Activated CD4-positive, alpha-beta T cell treated with anti-CD3 and anti-CD28 coated beads, Interleukin-10, Interleukin-2, amounts not matched to agents 100 ng/mL and 50 ng/mL, durations not matched to agents 16 hours and 8 hours (primary cell): ENCODE measurements at places on chromosomes 11 and 22.
A peak's percentile ranks its signal among the peaks of the same experiment; 100 is the strongest.

- DNase-seq = peak; percentile 32
Measured at GRCh38 chr22:20131597-20131858, at the start of gene ZDHHC8. ZDHHC8 (plus strand) TSS chr22:20131804; CDS start chr22:20131948, 144 bp downstream.

DNA sequence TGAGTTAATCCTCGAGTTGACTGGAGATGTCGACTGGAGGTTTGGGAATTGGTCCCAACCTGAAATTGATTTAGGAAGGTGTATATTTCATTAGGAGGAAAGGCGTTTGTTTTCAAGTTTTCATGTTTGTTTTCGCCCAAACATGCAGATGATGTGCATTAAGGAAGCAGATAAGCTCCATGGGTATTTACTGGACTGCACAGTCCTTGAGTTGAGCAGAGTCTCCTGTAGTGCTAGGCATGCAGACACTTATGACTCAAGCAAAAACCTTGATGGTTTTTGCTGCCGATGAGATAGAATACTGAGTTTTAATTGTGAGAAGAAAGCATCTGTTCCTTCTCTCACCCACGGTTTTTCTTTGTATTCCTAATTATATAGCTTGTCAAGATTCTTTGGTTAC is 27.9 kb downstream of the CABIN1 start:
- no peak for DNase-seq

- DNase-seq = no peak
Measured at GRCh38 chr11:113885897-113886296, 10.5 kb upstream of the USP28 start.

- DNase-seq = no peak
Measured at GRCh38 chr11:126175393-126175792, 36.1 kb downstream of the RPUSD4 start.

- DNase-seq = peak; percentile 36
Measured at GRCh38 chr11:129115652-129116586, 76.2 kb downstream of the ARHGAP32 start.

- DNase-seq = no peak
Measured at GRCh38 chr11:70601861-70602538, 203.7 kb downstream of the CTTN start.

DNA sequence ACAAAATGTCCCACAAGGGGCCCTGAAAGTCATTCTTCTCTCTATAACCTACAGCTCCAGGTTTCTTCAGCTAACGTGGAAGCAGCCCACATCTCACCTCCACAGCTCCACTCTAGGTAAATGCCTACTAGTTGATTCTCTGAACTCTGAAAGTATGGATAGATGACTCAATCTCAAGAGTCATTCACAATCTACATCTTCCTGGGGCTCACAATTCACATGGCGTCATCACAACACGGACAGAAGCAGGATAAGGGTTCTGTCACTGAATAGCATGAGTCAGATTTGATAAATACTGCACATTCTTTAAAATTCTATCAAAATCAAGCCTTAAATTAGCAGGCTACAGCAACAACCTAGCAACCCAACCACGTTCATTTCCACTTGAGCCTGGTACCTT is 96.3 kb downstream of the PLEKHA7 start:
- DNase-seq = no peak

DNA sequence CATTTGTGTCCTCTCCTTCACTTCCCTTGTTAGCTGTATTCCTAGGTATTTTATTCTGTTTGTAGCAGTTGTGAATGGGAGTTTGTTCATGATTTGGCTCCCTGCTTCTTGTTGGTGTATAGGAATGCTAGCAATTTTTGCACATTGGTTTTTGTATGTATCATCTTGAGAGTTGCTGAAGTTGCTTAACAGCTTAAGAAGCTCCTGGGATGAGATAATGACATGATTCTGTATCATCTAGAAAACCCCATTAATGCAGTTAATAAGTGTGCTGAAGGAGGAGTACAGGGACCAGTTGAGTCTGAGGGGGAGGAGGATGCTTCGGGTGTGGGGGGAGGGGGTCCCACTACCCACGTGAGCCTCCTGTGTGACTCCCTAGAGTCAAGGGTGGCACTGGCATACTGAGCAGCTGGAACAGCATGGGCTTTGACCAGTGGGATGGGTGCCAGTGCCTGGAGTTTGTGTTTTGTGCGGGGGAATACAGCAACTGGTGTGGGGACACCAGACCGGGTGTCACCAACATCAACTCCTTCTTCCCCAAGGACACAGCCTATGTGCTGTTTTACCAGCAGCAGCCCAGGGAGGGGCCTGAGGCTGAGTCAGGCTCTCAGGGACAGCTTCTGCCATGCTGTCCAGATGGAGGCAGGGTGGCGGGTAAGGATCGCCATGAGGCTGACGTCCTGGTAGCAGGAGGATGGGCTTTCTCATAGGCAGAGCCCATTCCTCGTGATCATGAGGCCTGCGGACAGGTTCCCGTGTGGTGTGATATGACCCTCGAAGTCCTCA is 24.1 kb downstream of the USP35 start:
- no peak for DNase-seq

DNA sequence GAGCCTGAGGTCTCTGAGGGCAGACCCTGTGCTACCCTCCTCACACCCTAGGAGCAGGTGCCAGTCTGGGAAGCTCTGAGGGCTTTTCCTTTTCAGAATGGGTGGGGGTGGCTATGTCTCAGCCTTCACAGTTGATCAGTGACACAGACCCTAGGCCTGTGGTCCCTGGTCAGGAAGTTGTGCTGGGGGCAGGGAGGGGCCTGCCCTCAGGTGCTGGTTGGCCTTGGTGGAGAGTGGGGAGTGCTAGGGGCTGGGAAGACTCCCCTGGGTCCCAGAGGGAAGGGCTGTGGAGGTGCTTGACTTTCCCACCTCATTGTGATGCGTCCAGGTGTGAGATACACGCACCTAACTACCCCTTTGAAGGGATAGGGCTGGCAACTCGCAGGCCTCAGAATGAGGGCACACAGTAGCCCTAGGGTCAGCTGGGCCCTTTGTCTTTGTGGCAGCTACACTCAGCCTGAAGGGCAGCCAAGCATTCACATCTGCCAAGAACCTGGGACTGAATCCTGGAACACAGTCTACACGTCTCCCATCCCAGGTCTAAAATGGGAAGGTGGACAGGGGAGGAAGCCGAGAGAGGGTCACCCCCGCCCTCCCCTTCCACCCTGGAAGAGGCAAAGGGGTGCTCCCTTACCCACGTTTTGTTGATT is 31.2 kb upstream of the ATXN10 start:
- DNase-seq = peak; percentile 10

DNA sequence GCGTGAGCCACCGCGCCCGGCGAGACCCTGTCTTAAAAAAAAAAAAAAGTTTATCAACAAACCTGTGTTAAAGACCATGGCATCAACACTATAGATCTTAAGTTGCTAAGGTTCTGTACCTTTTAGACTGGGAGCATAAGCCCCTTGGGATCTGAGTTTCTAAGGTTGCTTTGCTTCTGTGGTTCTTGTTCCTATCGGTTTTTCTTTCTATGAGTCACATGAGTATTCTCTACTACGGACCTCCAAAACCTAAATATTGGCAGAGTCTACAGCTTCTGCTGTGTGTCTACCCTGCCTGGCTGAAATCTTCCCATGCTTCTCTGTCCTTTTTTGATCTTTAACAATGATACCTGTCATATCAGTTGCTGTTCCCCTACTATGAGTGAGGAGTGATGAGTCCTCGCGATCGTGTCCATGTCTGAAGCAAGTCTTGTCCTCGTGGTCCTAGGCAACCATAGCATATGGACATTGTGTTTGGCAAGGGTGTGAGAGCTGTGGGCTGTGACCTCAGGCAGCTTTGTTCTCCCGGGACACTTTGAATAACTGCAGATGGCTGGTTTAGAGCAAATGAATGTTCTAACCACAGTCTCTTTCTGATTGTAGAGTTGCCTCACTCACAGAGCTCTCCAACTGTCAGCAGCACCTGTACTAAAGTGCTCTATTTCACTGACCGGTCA is 9.0 kb upstream of the DLAT start:
- no peak for DNase-seq

DNA sequence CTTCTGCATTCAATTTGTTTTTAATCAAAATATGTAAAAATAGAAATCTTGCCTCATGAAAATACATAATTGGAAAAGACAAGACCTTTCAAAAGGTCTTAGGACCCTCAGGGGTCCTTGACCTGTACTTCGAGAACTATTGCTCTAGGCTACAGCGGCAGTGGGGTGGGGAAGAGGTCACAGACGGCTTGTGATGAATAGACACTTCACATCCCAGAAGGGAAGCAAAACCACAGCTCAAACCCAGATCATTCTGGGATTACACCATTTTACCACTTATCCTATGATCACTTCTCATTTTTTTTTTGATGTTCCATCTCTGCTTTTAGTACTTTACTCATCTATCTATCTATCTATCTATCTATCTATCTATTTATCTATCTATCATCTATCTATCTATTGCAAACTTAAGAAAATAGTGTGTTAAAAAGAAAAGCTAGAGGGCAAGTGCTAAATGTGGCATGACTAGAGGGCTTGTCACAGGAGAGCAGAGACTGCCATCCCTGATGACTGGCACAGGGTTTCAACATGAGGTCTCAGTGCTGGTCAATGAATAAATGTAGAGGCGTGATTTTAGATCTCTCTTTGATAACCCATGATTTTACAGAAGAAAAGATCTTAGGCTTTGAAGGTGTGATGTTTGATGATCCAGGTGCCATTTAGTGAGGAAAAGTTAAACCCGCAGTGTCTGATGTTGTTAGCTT is 37.1 kb downstream of the RNF141 start:
- DNase-seq = no peak

DNA sequence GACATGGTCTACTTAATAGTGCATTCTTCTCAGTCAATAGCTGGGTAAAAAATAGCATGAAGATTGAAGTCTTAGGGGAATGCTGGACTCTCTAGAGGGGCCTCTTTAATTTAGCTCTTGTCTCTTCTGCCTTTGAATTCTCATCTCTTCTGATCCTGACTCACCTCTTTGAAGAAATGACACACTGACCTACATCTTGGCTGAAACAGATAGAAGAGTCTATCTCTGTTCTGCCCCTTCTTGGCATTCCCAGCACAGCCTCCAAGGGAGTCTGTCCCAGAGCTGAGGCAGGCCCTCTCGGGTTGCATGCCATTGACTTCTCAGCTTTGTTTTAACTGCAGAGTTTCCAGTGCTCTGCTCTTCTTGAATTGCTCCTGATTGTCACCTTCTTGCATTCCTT is 55.7 kb downstream of the PTPRJ start:
- no peak for DNase-seq

GRCh38 chr11:35139722-35140282 is 831 bp downstream of the CD44 start:
- no peak for DNase-seq

DNA sequence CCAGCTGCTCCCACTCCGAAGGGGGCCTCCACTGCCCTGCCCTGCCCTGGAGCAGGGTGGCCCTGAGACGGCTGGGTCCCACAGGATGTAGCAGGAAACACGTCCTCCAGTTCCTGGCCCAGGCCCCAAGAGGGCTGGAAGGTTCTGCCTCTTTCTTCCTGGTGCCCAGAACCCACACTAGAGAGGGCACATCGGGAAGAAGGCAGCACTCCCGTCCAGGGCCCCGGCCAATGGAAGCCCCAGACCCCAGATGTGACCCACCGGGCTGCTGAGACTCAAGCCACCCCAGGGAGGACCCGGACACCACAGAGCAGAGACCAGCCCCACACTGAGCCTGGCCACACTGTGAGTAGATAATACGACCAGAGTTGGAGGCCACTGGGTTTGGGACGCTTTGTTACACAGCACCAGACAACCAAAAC is 71.2 kb downstream of the CELSR1 start:
- no peak for DNase-seq

GRCh38 chr11:115930291-115930690 is 426.1 kb upstream of the CADM1 start:
- DNase-seq = no peak

DNA sequence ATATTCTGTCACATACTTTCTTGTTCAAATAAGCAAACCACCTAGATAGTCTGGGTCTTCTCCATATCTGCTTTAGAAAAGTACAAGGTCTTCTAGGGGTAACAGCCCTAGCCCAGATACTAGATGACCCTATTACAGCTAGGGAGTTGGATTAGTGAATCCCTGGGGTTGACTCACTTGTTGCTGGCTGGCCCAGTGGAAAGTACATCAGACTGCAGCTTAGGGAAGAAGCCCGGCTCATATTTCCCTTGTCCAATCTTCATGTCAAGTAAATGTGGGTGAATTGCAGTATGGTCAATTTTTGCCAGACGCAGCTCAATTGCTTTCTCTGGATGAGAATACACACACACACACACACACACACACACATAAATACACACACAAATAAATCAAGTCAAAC is 79.1 kb upstream of the SCUBE2 start:
- no peak for DNase-seq

- DNase-seq = peak; percentile 45
Measured at GRCh38 chr11:128610721-128611617, 23.6 kb upstream of the ETS1 start.

- peak; percentile 14 for DNase-seq
Measured at GRCh38 chr22:42930810-42931420, 73.8 kb upstream of the ARFGAP3 start.

DNA sequence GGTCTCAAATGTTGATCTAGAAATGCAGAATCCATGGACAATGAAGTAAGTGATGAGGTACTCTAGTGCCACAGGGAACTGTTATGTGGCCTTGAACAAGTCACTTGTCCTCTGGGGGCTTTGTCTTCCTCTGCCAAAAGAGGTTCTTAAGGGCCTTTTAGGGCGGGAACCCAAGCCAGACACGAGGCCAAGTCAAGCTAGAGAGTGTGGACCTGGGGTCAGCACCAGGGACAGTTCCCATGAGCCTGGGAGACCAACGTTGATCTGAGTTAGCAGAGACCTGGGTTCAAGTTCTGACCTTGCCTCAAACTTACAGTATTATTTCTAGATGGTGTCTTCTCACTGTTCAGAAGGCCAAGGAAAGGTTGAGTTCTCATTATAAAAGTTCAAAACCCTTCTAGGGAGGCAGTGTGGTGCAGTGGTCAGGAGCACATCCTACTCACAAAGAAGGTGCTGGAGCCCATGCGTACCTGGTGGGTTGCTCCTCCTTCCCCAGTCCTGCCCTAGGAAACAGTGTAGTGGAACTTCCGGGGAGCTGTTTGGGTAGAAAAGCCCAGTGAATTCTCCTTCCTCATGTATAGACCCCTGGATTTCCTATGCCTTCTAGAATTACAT is 121.5 kb downstream of the CHST1 start:
- no peak for DNase-seq

DNA sequence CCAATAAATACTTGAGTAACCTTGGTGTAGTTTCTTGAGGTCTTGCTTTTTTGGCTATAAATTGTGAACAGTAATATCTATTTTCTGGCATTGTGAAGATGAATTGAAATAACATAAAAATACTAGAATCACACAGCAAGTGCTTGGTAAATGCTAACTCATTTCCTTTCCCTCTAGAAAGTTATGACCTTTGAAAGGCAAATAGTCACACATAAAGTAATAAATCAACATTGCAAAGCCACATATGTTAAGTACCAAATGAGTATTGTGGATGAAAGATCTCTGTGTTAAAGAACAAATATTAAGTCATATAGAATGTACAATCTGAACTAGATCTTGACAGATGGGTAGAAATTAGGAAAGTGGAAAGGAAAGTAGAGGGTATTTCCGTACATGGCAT is 559.6 kb upstream of the CCDC90B start:
- DNase-seq = no peak

DNA sequence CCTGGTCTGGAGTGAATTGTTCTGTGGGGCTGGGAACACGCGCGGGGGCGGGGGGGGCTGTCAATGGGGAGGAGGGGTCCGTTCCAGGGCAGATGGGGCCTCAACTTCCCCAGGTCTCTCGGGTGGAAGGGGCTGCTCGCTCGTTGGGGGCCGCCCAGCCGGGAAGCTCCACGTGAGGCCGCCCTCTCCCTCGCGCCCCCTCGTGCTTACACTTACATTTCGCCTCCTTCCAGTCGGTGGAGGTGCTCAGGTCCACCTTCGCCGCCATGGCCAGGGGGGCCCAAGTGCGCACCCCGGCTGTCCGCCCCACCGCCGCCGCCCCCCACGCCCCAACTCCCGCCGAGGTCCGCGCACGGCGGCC is 452 bp downstream of the MACROD1 start:
- peak; percentile 17 for DNase-seq

GRCh38 chr22:46346680-46347405 is 11.3 kb downstream of the TRMU start:
- no peak for DNase-seq
